Small intestine (tissue), 16 donors: ENCODE measurements at places on chromosomes 1 and 21.
A peak's percentile ranks its signal among the peaks of the same experiment; 100 is the strongest.

GRCh38 chr1:172894349-172895049 lies 156.2 kb downstream of the TNFSF18 start:
- H3K36me3 ChIP-seq: no peaks in the 10 kb centered on the region
- H3K4me3 ChIP-seq: no peak overlapping the region
- no peaks in the 10 kb centered on the region for H3K4me1 ChIP-seq

DNA sequence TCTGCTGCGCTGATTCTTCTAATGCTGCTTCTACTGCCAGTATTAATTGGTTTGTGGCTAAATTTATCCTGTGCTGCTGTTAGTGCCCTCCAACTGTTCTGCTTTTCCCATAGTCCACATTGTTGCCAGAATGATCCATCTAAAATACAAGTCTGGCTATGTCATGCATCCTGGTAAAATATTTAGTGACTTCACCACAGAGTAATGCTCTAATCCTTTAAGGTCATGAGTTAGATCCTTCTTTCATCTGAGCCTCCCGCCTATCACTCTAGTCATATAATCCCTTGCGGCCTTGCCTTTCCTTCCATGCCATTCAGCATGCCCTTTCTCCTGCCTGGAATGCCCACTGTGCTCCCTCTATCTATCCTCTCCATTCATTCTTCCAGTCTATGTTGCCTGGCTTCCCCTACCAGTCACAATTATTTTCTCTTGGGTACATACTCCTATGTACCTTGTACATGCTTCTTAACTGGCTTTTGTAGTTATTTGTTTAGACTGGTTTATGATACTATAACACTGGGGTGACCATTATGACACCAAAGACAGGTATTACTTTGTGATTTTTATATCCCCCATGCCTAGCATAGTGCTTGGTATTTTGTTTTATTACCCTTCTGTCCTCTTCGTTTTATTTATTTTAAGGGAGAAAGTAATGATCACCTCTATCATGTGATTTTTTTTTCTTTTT lies 144.0 kb downstream of the MAGI3 start:
- no peak overlapping the region for H3K27ac ChIP-seq
- no peaks in the 10 kb centered on the region for H3K4me1 ChIP-seq
- no peak overlapping the region for H3K4me3 ChIP-seq
- DNase-seq: no peak
- no peaks in the 10 kb centered on the region for H3K27me3 ChIP-seq
- H3K36me3 ChIP-seq: no peaks in the 10 kb centered on the region

DNA sequence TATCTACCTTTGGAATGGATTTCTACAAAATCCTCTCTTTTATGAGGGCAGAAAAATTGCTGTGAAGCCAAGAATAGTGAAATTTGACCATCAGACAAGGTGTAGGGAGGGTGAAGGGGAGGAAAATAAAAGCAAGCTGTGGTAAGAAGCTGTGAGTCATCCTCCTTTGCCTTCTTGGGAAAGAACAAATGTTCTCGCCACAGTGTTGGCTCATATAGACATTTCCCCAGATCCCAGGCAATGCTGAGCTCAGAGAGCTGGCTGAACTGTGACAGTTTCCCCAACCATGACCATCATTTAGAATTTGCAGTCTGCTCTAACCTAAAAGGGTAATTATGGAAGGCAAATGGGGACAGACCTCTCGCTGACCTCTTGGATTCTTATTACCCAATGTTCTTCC lies 235.4 kb downstream of the PBX1 start:
- H3K4me1 ChIP-seq: no peaks in the 10 kb centered on the region
- H3K27me3 ChIP-seq: no peaks in the 10 kb centered on the region
- peak overlapping the region; percentile 52 for H3K27ac ChIP-seq
- no peak overlapping the region for H3K4me3 ChIP-seq

DNA sequence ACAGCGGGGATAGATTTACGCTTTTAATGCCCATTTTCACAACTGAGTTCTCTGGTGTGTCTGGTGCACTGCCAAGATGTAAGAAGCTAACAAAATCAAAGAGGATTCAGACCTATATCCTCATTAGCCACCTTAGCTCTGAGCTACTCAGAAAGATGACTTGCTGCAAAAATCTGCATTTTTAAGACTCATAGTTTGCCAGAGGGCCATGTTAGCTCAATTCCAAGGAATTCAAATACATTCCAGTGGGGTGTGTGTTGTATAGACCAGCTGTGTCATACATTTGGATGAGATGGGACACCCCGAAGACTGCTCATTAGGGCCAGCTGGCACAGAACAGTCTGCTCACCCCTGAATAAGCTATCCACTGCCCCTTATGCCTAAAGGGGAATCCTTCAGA lies 8.9 kb downstream of the DENND2D start:
- peaks cover 10% of the 10 kb centered on the region for H3K4me1 ChIP-seq
- H3K27me3 ChIP-seq: no peaks in the 10 kb centered on the region
- H3K27ac ChIP-seq: peak overlapping the region; percentile 77
- DNase-seq: no peak
- H3K36me3 ChIP-seq: peaks cover 53% of the 10 kb centered on the region

GRCh38 chr1:78143152-78143551 lies 97.4 kb downstream of the GIPC2 start:
- H3K27me3 ChIP-seq: no peaks in the 10 kb centered on the region
- peak; percentile 51 for DNase-seq
- H3K4me3 ChIP-seq: peak overlapping the region; percentile 16
- H3K27ac ChIP-seq: peak overlapping the region; percentile 66
